NCI-H460 (cell line): ENCODE measurements at places on chromosomes 2 and 18.

- DNase-seq = no peak
Measured at GRCh38 chr2:177900082-177900481, 172.5 kb downstream of the PDE11A start.

DNA sequence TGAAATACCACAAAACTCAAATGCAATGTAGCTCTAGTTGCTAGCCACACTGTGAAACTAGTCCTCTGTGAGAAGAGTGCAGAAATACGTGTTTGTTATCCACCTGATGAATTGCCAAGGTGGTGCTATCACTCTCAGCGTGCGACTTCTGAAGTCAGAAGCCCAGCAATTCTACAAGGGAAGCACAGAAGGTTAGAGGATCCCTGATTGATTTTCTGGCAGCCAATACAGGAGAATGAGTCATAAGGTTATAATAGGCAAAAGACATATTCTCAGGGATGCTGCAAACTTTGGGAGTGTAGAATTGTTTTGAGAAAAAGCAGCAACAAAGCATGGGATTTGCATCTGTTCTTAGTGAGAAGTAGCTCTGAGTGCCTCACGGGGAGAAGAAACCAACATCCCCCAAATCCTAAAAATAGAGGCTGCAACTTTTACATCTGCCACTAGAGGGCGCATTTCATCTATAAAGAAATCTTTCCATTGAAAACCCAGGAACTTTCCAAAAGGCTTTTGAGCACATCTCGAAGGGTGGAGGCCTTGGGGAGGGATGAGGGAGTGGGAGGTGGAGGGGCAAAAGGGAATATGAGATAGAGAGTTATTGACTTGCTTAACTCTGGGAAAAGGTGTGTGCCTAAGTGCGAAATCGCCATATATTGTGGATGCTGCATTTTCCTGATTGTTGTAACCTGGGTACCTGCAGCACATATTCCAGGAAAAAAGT is 78.0 kb downstream of the TMEM182 start:
- peak; percentile 47 for DNase-seq

GRCh38 chr2:45872211-45872610 is 220.7 kb downstream of the PRKCE start:
- no peak for DNase-seq

GRCh38 chr2:169272010-169272409 is 90.3 kb downstream of the LRP2 start:
- no peak for DNase-seq

DNA sequence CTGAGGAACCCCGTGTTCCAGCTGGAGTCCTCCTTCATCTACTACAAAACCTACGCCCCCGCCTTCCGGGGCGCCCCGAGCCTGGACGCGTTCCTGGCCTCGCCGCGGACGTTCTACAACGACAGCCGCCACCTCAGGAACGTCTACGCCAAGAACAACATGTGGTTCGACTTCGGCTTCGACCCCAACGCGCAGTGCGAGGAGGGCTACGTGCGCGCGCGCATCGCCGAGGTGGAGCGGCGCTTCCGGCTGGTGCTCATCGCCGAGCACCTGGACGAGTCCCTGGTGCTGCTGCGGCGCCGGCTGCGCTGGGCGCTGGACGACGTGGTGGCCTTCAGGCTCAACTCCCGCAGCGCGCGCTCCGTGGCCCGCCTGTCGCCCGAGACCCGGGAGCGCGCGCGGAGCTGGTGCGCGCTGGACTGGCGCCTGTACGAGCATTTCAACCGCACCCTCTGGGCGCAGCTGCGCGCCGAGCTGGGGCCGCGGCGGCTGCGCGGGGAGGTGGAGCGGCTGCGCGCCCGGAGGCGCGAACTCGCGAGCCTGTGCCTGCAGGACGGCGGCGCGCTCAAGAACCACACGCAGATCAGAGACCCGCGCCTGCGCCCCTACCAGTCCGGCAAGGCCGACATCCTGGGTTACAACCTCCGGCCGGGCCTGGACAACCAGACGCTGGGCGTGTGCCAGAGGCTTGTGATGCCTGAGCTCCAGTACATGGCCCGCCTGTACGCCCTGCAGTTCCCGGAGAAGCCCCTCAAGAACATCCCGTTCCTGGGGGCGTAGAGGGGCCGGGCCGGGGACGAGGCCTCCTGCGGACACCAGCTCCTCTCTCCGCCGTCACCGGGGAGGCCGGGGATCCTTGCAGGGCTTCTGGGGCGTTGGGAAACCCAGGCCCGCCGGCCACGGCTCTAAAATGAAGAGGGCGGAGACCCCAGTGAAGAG is 5.3 kb upstream of the NEU4 start:
- DNase-seq = peak; percentile 26

DNA sequence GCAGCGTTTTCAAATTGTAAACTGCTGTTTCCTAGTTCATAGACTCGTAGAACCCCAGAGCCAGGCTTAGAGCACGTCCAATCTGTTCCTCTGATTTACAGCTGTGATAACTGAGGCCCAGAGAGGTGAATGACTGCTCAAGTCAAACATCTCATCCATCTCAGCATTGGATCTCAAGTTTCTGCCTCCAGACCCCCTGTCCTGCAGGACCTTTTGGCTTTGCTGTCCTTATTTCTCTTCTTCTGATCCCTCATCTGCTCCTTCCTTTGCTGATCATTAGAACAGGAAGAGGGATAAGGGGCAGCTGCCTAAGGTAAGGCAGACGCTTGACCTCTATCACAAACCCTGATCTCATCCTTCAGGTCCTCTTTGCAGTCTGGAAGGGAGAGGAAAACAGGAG is 58.5 kb upstream of the CREB1 start:
- DNase-seq = no peak

- DNase-seq = no peak
Measured at GRCh38 chr2:174888646-174889271, 116.4 kb downstream of the CHN1 start.

GRCh38 chr2:45000341-45000901 is 8.8 kb downstream of the SIX2 start:
- DNase-seq = no peak

- DNase-seq = no peak
Measured at GRCh38 chr2:145036421-145037011, 516.6 kb upstream of the ZEB2 start.

GRCh38 chr2:169975221-169975620 is 148.0 kb downstream of the UBR3 start:
- no peak for DNase-seq

DNA sequence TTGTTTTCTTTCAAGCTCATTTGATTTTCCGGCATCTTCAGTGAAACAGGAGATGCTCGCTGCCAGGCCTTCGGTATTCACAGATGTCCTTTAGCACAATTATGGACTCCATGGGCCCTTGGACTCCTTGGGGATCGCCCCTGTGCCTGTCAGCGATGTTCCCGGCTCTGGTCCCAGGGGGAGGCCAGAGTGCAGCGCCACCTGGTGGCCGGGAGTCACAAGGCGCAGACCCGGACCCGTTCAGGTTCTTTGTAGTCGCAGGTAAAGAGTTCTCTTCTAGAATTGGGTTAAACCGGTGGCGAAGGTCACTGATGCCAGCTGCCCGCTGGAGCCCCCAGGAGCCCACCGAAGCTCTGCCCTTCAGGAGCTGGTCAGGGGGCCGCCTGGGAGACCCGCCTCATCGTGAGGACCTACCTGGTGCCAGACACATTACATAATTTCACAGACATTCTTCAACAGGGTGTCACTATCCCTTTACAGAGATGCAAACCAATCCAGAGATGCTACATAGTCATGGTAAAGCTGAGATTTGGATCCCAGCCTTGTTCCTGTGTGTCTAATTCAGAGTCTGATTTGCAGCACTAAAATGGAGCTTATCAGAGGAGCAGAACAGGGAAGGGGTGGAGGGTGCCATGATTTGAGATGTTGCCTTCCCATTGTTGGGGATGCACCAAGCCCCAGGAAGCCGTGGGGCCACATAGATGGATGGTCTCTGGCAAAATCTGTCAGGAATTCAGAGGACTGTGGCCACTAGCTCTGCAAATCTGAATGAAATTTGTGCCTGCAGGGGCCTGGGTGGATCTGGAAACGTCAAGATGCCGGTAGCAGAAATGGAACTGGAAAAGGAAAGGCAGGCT is 6.0 kb upstream of the INPP5D start:
- peak; percentile 46 for DNase-seq
